ENCODE measurements at places on chromosomes 1 and 21.

DNA sequence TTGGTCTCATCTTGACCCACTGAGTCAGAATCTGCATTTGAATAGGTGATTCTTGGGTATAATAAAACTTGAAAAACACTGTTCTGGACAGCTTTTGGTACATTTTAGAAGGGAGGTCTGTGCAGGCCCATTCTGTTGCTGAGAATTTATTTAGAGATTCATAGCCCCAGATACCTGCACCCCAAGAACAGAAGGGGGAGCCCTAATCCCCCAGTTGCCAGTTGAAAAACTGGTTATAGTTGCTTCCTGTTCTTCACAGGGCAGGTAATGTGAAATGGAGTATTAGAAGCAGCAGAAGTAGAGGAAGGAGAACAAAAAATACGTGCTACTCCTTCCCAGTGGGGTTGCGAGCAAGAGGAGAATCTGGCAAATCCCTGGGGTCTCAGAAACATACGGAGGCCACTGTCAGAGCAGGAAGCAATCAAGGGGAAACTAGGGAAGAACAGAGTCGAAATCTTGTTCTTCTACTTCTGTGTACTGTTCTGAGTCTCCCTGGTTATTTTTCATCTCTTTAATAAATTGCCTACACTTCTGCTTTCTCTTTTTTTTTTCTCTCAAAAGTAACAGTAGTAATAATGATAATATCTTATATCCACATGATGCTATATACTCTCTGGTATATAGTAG lies 4.6 kb upstream of the CLCA2 start:
- peak; percentile 14 for DNase-seq

DNA sequence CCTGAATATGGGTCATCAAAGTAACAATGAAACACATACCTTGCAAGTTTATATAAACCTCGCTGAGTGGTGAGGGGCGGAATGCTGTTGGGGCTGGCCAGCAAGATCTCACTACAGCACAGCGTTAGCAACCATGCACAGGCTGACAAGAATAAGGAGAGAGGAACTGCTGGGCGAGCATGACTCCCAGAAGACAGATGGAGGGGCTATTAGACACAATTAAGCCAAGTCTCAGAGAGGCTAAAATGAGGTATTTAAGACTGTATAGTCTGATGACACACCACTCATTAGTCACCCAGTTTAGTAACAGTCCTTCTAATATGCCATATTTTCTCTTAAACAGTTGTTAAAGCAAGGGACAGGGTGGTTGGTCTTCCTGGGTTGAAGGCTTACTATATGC lies 340.2 kb upstream of the NR5A2 start:
- DNase-seq, result peak; percentile 15

DNA sequence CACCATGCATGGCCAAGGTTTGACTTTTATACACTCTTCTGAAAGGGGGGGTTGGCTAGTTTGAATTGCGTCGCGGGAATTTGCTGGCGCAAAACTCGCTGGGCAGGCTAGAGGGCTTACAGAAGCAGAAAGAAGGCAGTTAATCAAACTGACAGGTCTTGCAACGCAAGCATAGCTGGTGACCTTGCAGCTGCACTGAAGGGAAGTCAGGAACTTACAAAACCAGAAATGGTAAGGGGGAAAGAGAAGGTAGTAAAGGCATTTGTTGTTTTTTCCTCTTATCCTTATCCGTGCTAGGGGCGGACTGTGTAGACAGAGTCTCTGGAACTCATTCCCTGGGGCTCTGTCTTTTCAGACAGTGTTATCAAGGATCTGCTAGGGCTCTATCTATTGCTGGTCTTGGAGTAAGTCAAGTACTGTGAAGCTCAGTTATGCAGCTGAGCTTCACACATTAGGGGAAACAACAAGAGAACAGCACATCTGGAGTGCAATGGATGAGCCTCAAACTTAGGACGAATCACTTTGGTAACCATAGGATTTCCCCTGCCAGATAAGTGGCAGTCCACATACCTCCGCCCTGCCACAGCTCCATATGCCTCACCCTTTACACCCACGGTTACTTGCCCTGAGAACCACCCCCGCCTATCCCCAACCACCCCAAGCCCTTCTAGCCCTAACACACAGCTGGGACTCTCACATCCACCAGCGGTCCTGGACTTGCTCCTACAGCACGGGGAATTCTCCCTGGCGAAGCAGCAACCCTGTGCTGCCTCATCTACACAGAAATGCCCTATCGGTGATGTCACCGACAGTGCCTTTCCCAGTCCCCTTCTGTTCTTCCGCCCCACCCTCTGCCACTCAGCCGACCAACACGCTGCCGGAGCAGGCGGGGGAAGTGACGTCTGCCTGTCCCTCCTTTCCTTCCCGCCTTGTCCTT lies 251.4 kb downstream of the FAM72C start:
- DNase-seq, result peak; percentile 90

- DNase-seq, result no peak
Observed at GRCh38 chr1:210917560-210918169, 216.3 kb downstream of the KCNH1 start.

DNA sequence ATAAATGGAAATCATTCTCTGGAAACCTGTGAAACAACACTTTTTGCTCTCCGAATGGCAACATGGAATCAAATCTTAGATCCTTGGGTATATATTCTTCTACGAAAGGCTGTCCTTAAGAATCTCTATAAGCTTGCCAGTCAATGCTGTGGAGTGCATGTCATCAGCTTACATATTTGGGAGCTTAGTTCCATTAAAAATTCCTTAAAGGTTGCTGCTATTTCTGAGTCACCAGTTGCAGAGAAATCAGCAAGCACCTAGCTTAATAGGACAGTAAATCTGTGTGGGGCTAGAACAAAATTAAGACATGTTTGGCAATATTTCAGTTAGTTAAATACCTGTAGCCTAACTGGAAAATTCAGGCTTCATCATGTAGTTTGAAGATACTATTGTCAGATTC lies 45.7 kb downstream of the PTGFR start:
- DNase-seq, result no peak

GRCh38 chr1:226051365-226051764 lies 11.2 kb upstream of the H3-3A start:
- DNase-seq, result no peak

GRCh38 chr21:32378956-32379355 lies 13.9 kb downstream of the URB1 start:
- no peak for DNase-seq

GRCh38 chr1:115842948-115843347 lies 2.0 kb upstream of the NHLH2 start:
- no peak for DNase-seq

- peak; percentile 44 for DNase-seq
Observed at GRCh38 chr1:204196068-204196795, at the start of gene KISS1. Gene KISS1 (minus strand): TSS chr1:204196491. CDS start chr1:204192876, 3,615 bp downstream.

DNA sequence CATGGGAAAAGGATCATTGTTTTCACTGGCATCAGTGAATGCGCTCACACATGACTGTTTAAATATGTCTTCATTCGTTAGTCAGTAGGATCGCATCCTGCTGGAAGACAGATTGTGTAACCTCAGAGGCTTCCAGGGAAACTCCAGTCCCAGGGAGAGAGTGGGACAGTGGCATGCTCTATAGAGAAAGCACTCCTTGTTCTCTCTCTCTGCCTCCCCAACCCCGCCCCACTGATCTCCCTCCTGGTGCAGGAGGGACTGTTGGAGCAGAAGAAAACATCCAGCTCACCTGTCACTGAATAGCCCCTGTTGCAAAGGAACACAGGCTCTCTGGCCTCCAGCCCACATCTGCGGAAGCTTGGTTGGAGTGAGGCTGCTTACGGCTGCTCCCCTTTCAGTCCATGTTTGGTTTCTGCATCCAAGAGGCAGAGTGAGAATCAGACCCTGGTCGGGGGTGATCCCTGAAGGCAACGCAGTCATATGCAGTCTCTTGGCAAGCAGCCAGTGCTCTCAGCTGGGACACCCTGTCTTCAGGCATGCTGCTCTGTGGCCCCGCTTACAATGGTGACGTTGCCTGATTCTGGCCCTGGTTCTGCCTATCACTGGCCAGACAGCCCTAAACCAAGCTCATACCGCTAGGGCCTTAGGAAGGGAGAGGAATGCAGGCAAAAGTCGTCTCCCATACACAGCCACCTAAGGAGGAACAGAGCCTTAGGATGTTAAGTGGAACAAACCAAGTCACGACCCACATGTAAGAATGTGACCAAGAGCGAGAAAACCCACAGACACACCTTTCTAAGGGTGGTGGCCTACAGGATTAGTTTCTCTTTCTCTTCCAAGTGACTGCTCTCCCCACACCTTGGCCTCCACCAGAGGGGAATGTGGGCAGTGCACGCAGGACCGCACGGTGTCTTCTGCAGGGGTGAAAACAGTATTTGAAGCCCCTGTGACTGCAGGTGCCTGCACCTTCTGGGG lies 39.7 kb downstream of the BACE2 start:
- no peak for DNase-seq

GRCh38 chr1:180358649-180359048 lies 128.6 kb downstream of the LHX4 start:
- DNase-seq, result no peak

DNA sequence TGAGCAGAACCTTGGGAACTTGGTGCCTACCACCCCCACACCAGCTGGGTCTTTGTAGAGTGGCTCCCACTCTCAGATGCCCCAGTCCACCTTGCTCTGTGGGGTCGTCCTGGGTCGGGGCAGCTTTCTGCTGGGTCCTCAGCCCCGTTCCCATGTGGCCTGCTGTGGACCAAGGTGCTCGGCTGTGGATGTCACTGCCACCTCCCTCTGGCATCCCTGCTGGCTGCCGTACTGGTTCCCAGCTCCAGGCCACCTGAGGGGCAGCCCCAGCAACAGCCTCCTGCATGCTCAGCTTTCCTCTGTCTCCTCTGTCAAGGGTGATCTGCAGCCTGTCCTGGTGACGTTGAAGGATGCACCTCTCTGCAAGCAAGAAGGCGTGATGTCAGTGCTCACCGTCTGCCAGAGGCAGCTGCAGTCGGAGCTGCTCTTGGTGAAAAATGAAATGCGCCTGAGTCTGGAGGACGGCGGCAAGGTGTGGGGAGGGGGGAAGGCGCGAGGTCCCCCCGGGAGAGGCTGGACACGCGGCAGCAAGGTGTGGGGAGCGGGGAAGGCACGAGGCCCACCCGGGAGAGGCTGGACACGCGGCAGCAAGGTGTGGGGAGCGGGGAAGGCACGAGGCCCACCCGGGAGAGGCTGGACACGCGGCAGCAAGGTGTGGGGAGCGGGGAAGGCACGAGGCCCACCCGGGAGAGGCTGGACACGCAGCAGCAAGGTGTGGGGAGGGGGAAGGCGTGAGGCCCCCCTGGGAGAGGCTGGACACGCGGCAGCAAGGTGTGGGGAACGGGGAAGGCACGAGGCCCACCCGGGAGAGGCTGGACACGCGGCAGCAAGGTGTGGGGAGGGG lies 45.9 kb upstream of the DIP2A start:
- no peak for DNase-seq

DNA sequence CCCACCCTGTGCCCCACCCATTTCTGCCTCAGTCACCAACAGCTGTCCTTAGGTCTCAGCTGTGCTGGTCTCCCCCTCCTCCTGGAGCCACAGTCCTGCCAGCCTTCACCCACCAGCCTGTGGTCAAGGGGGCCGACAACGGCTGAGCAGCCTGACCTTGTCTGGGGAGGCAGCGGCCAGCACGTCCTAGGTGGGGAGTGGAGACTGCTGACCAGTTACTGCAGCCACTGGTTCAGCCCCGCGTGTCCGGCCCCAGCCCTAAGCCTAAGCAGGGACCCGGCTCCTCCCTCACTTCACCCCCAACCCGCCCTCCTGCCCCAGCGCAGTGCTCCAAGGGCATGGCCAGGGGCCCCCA lies 79.2 kb downstream of the MORN1 start:
- no peak for DNase-seq

DNA sequence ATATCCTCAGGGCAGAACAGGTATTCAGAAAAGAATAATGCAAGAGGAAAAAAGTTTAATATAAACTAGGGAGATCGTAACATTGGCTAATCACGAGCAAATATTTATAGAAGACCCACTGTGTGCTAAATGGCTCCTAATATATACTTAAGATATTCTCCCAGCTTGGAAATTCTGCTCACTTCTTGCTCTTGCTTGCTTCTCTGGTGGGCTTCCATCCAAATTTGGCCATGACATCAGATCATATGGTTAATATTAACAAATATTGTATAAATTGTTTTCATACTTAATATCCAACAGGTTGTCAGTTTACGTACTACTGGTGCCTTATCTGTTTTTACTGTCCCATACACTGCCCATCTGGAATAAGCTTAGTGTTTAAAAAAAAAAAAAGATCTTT lies 1.1 kb downstream of the COX20 start:
- no peak for DNase-seq

- no peak for DNase-seq
Observed at GRCh38 chr1:103336408-103336807, 189.1 kb upstream of the RNPC3 start.

DNA sequence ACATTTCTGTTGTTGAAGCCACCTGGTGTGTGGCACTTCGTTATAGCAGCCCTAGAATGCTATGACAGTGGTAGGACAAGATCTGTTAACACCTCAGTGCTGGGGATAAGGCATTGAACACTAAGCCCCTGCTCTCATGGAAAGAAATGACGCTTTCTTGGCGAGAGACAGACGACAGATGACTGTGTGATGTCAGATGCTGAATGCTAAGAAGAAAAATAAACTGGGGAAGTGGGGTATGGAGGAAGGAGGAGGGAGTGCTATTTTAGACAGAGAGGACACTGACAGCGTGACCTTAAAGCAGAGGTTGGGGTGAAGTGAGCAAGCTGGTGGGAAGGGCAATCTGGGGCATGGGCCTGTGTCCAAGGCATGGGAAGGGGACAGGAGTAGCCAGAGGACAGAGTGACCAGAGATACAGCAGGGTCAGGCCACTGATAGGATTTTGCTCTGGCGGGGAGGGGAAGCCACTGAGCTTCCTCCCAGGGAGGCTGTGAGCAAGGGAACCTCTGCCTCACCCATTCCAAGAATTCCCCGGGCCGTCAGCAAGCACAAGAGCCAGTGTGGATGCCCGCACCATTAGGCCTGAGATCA lies 15.2 kb downstream of the DOP1B start:
- peak; percentile 21 for DNase-seq

DNA sequence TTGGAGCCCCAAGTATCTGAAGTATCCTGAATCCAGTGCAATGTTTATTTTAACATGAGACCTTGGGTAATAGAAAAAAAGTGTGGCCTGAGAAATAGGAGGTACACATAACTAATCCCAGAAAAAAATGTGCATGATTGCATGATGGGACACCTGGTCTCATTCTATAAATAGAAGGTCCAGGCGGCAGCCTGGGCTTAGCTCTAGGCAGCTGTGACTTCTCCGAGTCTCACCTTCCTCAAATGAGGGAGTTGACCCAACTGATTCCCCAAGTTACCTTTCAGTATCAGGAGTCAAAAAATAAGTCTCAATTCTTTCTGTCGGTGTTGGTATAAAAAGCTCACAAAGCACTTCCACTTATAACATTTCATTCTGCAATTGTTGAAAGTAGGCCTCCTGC lies 65.9 kb upstream of the CCDC190 start:
- DNase-seq, result no peak

All from mesendoderm (in vitro differentiated cells).